ENCODE measurements at places on chromosomes 5 and 9.
A peak's percentile ranks its signal among the peaks of the same experiment; 100 is the strongest.

DNA sequence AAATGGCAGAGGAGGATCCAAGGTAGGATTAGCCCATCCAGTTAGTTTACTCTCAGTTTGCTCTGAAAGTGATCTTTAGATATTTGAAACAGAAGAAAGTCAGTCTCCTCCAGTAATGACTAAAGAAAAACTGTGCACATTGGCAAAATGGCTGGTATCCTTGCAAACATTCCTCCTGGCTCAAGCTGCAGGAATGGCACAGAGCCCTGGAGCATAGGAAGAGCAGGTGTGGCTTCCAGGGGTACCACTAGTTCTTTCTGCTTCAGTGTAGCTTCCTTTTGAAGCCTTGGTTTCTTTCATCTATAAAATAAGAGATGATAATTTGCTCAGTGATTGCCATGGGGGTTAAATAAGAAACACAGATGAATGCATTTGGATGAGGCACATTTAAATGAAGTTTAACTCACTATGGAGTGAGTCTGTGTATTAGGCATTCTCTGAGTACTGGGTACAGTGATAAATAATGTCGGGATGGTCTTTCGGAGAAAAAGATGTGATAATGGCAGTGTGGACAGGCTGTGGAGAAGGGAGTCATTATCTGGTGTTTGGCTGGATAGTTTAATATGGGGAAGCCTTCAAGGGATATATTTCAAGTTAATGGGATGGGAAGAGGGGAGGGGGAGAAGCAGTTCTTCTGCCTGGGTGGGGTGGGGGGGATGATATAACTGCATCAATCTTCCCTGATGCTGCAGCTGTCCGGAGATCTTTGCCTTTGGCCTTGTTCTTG, 217.3 kb upstream of the KLF4 start:
- DNase-seq, result no peak

GRCh38 chr5:175344331-175345195, 99.4 kb downstream of the DRD1 start:
- DNase-seq, result peak; percentile 73

DNA sequence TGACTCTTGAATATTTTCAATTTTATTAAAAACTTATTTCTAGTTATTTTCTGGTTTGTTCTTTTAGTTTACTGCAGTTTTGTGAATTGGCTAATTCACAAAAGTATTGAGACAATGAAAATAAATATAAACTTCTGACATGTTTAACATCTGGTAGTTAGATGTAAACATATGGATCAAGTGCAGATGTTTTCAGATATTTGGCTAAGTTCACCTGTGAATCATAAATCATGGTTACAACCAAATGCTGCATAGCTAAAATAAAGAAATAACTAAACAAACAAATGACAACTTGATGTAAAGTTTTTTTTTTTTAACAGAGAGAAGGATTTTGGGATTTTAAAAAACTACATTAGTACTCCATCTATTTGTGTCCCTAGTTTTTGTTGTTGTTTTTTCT, 484.6 kb downstream of the SLCO4C1 start:
- no peak for DNase-seq

- no peak for DNase-seq
Observed at GRCh38 chr9:120757026-120757913, 35.9 kb downstream of the FBXW2 start.

DNA sequence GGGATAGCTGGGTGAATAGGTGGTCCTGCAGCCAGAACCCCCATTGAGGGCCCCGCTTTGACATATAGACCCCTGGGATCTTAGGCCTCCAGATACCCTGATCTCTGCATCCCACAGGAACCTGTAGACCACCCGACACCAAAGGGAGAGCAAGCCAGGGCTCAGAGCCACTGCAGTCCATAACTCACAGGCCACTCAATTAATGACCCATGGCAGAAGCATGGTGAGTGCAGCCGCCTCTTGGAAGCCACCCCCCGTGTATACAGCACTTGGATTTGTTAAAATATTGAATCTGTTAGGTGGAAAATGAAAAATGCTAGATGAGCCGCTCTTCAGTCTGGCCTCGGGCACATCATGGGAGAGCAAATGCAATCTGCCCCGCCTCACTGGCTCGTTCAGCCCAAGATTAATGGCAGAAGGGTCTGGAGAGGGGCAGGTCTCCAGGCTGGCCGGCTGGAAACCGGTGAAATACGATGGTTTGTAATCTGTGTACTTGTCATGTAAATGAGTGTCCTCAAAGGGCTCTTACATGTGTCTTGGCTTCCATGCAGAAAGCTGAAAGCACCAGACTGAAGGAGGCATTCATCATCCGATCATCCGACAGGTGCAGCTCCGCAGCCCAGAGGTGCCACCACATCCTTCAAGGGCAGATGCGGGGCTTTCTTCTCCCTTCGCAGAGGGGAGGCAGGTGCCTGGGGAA, 111.3 kb downstream of the OLFM1 start:
- DNase-seq, result no peak

DNA sequence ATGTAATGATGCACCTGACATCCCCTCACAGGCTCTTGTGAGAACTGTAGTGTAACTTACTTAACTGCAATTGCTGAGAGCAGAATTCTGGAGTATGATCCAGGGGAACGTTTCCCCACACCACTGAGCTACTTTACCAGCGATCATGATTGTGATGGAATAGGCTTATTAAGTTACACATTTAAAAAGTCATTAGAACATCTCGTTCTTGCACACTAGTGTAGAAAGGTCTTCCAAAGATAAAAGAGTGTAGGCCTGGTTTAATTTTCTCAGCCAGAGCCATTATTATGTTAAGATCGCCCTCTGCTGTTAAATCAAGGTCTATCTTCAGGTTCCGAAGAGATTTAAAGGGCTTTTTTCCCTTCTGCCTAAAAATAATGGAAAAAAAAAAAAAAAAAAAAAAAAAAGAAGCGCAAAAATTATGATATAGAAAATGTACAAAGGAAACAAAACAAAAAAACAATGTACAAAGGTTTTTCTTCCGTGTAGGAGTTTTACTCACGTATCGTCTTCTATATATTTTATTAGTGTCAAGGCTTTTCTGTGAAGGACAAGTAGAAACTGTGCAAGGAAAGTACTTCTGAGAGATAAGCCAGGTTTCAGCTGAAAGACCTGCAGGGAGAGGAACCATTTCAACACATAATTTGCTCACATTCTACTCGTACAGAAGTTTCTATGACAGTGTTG, 18.6 kb upstream of the MOB3B start:
- peak; percentile 71 for DNase-seq
